Activated naive CD4-positive, alpha-beta T cell treated with anti-CD3 and anti-CD28 coated beads, Interleukin-2, amount 50 U/mL, for 16 hours (primary cell): ENCODE measurements at places on chromosomes 4 and X.

DNA sequence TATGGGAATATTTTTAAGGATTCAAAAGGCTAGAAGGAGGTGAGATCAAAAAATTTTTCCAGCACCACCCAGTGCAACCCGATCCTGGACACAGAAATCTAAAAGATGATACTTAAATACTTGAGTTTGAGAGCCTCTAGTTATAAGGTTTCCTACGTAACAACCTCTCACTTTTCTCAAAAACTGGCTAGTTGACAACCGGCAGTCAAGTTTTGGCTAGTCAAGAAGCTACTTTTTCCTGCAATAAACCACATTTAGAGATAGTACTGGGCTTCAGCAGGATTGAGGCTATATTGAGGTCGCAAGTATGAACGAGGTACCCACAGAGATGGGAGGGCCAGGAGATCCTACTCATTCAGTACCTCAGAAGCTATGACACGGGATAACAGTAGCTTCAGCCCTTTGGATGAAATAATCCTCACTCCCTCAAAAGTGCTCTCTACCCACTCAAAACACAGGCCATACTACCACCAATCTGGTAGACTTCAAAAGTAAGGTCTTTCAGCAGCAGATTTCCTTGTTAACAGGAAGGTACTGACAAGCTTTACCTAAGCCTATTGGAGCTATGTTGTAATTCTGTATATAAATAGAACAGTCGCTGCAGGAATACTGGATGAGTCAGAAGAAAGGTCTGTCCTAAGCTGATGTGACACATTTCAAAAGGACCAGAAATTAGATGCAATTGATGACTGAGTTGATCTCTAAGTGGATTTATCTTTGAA lies 1.5 kb upstream of the TSPAN5 start:
- DNase-seq, result no peak

DNA sequence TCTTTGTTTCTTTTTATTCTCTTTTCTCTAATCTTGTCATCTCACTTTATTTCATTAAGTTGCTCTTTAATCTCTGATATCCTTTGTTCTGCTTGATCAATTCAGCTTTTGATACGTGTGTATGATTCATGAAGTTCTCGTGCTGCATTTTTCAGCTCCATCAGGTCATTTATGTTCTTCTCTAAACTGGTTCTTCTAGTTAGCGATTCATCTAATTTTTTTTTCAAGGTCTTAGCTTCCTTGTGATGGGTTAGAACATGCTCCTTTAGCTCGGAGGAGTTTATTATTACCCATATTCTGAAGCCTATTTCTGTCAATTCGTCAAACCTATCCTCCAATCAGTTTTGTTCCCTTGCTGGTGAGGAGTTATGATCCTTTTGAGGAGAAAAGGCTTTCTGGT lies 1045.0 kb upstream of the ADGRL3 start:
- no peak for DNase-seq

GRCh38 chrX:40331762-40332161 lies 234.0 kb upstream of the BCOR start:
- DNase-seq, result no peak

- DNase-seq, result no peak
Measured at GRCh38 chr4:173270312-173271027, 63.7 kb downstream of the HMGB2 start.

GRCh38 chr4:189215574-189215973 lies 725.1 kb upstream of the FRG1 start:
- DNase-seq, result no peak

GRCh38 chr4:16158504-16158852 lies 67.8 kb downstream of the TAPT1 start:
- DNase-seq, result no peak
